Activated CD4-positive, alpha-beta T cell treated with anti-CD3 and anti-CD28 coated beads, Interleukin-10, Interleukin-2, amounts not matched to agents 100 ng/mL and 50 ng/mL, durations not matched to agents 16 hours and 8 hours (primary cell): ENCODE measurements at places on chromosomes 6 and 20.
A peak's percentile ranks its signal among the peaks of the same experiment; 100 is the strongest.

GRCh38 chr20:5848711-5849505, 98.7 kb downstream of the SHLD1 start:
- DNase-seq, result peak; percentile 46

GRCh38 chr6:166257911-166258318, 50.3 kb downstream of the PRR18 start:
- DNase-seq, result peak; percentile 65

DNA sequence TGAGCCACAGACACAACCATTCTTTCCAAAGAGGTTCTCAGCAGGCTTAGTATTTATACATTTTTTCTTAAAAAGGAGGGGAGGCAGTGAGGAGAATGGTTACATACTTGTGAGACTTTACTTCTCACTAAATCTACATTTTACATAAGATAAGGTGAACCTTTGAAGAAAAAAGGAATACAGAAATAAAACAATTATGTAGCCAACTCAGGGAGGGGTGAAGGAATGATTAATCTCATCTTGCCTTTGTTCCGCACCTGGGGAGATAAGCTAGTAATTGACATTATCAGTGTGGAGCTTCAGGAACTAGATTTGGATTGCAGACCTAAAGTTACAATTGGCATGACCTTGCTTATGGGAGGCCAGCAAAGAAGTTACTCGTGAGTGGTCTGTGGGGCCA, 221.8 kb upstream of the GGTLC1 start:
- no peak for DNase-seq

DNA sequence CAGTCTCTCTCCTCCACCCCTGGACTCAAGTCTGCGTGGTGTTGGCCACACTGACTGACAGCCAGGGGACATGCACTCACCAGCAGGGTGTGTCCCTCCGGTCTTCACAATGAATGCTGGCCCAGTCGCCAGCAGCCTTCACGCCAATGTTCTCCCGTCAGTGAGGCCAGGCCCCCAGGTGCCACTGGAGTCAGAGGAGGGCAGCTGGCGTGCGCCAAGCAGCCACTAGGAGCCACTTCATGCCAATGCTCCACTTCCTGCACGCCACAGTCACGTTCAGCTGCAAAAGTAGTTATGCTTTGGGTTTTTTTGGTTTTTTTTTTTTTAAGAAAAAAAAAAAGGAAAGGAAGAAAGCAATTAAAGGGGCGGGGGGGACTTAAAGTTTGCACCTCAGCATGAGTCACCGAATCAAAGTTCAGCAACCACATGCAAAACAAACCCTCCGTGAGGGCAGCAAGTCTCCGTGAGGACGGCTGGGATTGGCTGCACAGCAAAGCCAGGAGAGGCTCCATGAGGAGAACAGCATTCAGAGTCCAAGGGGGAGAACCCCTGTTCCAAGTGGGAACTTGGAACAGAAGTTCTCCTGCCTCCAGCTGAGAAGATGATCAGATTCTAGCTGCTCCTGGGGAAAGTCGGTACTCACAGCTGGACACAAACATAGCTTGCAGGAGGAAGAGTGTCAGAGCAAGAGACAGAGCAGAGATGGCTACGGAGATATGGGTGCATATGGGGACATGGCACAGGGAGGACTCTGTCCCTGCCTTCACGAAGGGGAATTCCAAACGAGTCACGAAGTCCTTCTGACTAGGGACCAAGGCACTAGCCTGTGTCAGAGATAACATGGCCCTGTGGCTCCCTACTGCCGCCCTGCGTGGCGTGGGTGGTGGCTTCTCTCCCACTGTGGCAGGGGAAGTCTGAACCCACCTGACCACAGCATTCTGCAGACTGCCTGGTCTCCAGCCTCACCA, at the start of gene ZC3H12D:
ZC3H12D (minus strand) TSS at position 282 of the 968 bp plus-strand sequence. CDS start 10,471 bp downstream, outside the sequence.
- peak; percentile 92 for DNase-seq

DNA sequence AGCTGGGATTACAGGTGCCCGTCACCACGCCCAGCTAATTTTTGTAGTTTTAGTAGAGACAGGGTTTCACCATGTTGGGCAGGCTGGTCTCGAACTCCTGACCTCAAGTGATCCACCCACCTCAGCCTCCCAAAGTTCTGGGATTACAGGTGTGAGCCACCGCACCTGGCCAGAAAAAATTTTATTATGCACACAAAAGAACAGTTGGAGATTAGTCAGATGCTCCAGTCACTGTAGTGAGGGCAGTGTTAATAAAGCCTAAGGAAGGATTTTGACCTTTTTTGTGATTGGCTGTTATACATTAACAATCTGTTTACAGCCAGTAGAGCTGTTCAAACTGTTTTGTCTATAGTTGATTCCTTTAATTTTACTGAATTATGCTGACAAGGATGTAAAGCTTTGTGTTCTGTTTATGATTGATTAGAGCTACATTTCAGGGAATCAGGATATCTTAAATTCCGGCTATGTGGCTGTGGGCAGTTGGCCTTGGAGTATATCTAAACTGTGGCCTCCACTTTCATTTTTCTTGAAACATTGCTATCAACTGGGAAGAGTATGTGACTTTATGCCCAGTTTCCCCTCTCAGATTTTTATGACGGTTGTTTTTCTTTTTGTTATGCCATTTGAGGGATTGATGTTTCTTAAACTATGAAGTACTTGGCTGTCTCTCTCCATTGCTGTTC, 9.9 kb downstream of the ZSWIM3 start:
- DNase-seq, result no peak

- no peak for DNase-seq
These were observed 602.3 kb upstream of the MMS22L start for GRCh38 chr6:97885325-97885724.

DNA sequence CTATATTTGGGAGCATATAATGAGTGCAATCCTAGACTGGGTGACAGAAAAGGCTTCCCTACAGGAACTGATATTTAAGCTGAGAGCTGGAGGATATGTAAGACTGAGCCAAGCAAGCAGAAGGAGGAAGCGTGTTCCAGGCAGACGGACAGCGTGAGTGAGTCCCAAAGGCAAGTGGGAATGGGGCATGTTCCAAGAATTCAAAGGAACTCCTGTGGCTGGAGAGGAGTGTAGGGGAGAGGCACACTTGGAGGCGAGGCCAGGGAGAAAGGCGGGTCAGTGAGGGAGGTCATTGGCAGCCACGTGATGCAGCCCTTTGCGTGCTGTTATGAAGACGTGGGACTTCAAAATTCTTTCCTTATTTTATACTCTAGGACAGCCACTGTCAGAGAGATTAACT, 27.9 kb upstream of the SGK1 start:
- DNase-seq, result no peak

DNA sequence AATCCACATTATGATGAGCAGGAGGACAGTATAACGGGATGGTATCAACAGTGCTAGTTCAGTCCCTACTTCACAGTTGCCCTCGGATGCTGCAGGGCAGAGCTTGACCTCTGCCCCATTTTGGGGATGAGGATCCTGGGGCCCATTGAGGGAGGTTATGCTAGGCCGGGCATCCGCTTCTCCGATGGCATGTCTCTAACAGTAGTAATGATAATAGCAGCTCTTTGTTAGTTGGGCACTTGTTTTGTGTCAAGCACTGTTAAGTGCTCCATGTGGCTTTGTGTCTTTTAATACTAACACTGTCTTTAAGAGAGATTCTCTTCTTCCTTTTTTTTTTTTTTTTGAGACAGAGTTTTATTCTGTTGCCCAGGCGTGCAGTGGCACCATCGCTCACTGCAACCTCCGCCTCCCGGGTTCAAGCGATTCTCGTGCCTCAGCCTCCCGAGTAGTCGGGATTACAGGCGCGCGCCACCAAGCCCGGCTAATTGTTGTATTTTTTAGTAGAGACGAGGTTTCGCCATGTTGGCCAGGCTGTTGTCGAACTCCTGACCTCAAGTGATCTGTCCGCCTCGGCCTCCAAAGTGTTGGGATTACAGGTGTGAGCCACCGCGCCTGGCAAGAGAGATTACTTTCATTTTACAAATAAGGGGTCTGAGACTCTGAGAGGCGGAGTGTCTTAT, 1.1 kb downstream of the MAPRE1 start:
- DNase-seq, result no peak

GRCh38 chr6:31952140-31952805, 6.4 kb downstream of the CFB start:
- DNase-seq, result peak; percentile 44

GRCh38 chr6:158524311-158524710, 35.6 kb upstream of the TMEM181 start:
- DNase-seq, result no peak

DNA sequence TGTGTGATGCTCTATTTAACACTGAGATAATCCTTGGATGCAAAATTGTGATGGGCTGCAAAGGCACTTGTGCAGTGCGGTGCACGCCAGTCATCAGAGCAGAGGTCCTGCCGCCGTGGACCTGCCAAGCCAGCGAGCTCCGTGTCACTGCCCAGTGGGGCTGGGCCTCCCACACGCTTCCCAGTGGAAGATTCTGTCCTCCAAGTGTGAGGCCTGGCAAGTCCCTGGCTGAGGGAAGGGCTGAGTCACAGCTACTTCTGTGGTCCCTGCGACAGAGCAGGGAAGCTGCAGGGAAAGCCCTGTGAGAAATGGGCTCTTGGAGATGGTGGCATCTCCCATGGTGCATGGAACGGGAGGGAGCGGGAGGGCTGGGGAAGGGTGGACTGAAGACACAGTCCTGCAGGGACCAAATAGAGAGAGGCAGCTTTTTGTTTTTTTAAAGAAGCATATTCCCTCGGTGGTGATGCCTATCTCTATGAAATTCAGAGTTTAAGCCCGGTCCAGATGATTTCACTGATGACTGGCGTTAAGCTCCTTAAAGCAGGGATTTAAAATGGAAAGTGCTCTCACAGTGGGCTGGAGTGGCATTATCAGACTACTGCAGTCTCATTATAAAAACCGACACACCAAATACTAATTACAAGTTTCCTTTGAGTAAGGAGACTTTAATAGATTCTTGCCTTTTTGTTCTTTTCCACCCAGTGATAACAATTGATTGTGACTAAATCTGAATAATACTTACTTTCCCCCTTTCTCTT, 413.7 kb downstream of the QKI start:
- DNase-seq, result no peak

- DNase-seq, result no peak
These were observed 413.2 kb downstream of the GJA1 start for GRCh38 chr6:121848523-121849255.

DNA sequence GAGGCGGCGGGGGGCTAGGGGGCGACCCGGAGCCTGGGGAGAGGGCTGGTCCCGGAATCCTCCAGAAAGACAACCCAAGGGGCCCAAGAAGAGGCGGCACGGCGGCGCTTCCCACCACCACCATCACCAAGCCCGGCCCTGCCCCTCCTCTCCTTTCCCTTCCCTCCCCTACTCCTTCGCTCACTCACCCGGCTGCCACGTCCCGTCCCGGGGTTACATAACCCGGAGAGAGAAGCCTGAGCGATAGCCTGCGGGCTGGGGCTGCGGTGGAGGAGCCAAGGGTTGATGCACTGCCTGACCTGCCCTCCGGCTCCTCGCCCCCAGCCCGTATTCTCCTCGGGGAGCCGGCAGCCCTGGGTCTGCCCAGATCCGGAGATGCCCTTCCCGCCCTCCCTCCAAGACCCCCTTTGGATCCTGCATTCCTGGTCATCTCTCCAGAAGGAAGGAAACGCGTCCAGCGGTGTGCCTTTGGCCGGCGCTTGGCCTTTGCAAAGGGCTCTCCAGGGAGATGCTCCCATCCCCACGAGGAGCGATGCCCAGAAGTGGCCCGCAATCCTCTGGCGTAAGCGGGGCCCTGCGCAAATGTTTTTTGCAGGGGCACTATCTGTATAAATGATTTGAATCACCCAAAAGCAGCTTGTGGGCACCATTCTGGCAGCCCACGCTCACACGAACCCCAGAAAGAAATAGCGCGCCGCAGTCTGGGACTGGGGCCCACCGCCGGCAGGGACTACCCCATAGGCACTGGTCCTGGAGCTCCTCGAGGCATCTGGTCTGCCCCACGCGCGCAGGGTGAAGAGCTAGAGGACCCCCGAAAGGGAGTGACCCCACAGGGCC, 4.6 kb upstream of the CPXM1 start:
- DNase-seq, result no peak
